ENCODE measurements at places on chromosomes 3 and 15.

GRCh38 chr3:190494907-190495306 lies 19.0 kb upstream of the IL1RAP start:
- no peak for DNase-seq

- DNase-seq = no peak
Measured at GRCh38 chr15:58398643-58399042, 33.1 kb upstream of the LIPC start.

GRCh38 chr15:83322061-83322460 lies 37.6 kb upstream of the BNC1 start:
- DNase-seq = no peak

- no peak for DNase-seq
Measured at GRCh38 chr15:71888797-71889196, 78.4 kb downstream of the NR2E3 start.

DNA sequence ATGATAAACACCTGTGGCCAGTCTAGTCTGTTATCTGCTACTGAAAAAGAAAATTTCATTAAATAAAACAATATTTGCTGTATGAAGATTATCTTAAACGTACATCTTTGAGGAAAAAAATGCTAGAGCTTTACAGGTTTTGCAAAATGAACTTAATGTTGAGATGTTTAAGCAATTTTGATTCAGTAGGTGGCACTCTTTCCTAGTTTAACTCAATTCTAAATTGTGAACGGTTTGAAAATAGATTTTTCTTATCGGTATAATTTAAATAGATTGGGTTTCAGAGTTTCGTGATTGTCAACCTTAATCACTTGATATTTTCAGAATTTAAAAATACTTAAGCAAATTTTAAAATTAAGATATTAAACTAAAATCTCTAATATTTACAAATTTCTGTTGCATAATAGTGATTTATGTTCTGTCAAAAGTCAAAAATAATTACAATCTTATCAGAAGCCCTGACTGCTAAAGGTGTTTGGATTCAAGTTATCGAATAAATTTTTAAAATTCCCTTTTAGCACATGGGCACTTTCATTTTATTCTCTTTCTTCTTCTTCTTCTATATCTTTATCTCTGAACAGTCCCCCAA lies 7.0 kb upstream of the RNF111 start:
- DNase-seq = peak; percentile 55

DNA sequence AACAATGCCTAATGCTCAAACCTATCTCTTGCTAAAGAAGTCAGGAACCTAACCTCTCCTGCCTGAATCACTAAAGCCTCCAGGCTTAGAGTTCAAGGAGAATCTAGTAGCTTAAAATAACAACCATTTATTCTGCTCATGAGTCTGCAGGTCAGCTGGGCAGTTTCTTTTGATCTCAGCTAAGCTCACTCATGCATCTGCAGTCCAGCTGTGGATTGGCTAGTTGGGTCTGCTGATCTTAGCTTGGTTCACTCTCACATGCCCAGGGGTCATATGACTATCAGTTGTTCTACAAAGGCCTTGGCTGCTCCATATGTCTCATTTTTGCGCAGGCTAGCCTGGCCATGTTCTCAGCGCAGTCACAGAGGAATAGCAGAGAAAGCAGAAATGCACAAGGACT lies 109.2 kb upstream of the STT3B start:
- DNase-seq = no peak
